NCI-H2107 (cell line): ENCODE measurements at places on chromosomes 4 and X.

DNA sequence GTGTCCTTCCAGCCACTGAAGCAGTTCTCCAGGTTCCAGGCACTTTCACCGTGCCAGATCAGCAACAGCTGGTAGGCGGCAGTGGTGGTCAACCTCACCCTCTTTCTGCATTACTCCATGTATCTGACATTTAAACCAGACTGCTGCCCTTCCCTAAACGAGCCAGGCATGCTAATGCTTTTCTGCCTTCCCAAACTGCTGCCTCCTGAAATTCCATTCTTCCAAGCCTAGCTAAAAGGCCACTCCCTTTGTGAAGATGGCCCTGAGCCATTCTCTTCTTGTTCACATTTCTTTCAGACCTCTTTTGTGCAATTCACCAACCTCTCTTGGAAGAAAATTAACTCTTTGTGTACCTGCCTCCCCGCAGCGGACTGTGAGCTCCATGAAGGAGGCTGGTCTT lies 73.7 kb downstream of the CHST7 start:
- DNase-seq = no peak

GRCh38 chrX:134571796-134572195 lies 86.5 kb downstream of the PLAC1 start:
- no peak for DNase-seq

DNA sequence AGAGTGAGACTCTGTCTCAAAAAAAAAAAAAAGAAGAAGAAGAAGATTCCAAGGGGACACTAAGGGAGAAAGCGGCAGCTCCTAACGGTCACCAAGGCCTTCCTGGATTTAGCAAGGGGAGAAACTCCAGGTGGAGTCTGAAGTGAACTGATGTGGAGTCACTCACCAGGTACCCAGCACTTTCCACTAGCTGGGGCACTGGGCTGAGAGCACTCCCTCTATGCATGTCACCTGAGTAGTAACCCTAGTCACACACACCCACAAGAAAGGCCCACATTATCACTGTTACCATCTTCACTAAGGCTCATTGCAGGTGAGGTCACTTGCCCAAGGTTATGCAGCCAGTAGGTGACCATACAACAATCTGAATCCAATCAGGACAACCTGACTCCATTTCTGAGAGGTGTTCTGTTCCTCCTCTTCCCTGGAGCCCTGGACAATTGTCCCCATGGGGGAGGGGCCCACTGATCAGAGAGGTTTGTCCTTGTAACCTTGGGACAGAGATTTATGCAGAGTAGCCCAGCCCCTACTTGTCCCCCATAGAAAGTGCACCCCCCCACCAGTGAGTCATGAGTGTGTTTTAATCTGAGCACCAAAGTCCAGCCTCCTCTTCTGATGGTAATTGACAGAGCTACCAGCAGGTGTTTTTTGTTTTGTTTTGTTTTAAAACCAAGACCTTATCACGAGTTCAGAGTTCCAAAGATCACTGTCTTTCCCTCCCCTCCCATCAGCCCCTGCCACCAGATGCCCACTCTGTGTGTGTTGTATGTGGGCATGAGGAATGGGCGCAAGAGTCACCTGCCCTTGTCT lies 5.9 kb upstream of the SASH3 start:
- no peak for DNase-seq

GRCh38 chr4:80814266-80814665 lies 216.2 kb upstream of the BMP3 start:
- no peak for DNase-seq

GRCh38 chrX:55135171-55135570 lies 46.4 kb downstream of the PAGE2 start:
- DNase-seq = no peak

GRCh38 chr4:11428231-11428898 lies at the start of gene HS3ST1:
Gene HS3ST1 (minus strand): TSS chr4:11428894. CDS start chr4:11400005, 28,889 bp downstream.
- DNase-seq = no peak

DNA sequence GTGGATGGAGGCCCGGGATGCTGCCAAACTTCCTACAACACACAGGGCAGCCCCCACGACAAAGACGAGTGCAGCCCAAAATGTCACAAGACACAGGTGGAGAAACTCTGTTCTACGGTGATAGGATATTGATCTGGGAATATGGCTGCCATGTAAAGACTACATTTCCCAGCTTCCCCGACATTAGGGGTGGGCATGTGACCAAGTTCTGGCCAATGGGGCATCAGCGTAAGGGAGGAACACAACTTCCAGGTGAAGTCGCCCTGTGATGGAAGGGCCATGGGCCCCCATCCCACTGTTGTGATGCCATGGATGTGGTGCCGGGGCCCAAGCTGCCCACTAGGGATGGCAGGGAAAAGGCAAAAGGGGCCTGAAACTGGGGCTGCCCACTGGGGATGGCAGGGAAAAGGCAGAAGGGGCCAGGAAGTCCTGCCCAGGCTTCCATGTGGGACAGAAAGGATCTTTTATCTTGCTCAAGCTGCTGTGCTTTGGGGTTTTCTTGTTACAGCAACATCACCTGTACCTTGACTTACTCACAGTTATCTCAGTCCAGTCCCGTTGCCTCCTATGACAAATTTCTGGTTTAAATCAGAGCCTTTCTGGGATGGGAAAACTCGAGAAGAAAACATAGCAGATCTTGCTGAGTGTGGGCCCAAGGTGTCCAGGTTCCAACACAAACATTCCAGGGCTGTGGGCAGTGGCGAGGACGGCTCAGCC lies 9.7 kb upstream of the ADRA2C start:
- no peak for DNase-seq
